Vagina (tissue), 2 donors: ENCODE measurements at places on chromosomes 7 and 10.

DNA sequence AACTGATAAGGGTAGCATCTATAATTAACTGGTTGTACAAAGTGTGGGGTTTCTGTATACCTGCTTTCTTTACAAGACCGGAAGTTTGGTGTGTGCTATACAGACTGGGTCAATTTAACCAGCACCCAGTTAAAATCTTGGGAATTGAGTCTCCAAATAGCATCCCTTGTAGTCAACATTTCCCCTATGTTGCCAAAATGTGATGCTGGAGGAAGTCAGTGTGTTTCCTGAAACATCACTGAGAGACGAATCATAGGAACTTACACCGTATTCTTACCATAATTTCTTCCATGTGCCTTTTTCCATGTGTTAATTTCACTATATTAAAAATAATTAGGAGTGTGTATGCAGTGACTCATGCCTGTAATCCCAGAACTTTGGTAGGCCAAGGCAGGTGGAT is 1.7 kb downstream of the AKR1C4 start:
- no peak for DNase-seq

GRCh38 chr7:210401-210925 is 18.1 kb downstream of the FAM20C start:
- DNase-seq = no peak

DNA sequence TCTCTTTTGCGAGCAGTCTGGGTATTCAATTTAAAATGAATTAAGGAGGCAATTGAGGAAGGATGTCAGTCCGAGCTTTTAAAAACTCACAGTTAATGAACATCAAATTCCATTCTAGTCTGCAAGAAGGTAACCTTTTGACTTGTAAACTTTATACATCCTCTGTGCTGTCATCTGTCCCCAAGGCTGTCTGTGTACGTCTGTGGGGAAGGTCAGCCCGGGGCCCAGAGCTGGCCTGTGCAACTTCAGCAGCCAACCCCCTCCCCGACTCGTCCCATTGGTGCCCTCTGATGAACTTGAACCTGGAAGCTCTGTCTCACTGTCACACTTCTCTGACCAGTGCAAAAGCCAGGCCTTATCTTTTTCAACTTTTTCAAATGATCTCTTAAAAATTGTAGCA is 80.3 kb downstream of the CCDC3 start:
- peak; percentile 22 for DNase-seq

- DNase-seq = no peak
Observed at GRCh38 chr7:133997463-133997862, 129.7 kb upstream of the LRGUK start.

- DNase-seq = no peak
Observed at GRCh38 chr10:115093286-115093775, at the start of gene ATRNL1. Gene ATRNL1, plus strand, starts transcription at chr10:115093365. Its CDS starts 386 bp downstream, at chr10:115093751.

DNA sequence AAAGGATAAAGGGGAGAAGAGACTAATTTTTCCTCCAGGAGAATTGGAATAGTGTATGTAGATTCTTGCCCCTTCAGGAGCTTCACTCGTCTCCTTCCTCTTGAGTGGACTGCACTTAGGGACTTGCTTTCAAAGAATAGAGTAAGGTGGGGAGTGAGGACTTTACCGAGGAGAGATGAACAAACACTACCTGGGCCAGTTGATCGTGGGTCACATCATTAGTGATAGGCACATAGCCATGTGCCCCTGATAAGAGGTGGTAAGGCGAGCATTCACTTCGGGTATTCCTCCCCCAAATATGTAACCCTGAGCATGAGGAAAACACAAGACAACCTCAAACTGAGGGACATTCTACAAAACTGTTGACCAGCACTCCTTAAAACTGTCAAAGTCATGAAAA is 14.6 kb upstream of the KIFBP start:
- DNase-seq = no peak

DNA sequence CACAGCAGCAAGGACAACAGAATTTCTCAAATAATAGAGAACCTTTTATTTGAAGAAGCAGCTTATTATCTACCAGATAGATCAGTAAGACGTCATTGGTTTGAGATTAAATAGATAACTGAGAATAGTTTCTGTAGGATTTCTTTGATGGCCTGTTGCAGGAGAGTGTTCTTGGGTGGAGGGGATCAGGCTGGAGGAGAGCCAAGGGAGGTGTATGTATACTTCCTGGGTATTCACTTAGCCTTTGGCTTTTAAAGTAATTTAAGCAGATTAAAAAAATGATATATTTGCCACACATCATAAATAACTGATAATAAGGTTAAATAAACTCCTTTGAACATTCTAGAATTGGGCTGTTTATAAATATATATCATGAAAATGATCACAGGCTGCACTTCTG is 486.1 kb upstream of the IGFBP3 start:
- DNase-seq = no peak

- no peak for DNase-seq
Observed at GRCh38 chr7:80330434-80330833, 181.4 kb downstream of the GNAT3 start.

DNA sequence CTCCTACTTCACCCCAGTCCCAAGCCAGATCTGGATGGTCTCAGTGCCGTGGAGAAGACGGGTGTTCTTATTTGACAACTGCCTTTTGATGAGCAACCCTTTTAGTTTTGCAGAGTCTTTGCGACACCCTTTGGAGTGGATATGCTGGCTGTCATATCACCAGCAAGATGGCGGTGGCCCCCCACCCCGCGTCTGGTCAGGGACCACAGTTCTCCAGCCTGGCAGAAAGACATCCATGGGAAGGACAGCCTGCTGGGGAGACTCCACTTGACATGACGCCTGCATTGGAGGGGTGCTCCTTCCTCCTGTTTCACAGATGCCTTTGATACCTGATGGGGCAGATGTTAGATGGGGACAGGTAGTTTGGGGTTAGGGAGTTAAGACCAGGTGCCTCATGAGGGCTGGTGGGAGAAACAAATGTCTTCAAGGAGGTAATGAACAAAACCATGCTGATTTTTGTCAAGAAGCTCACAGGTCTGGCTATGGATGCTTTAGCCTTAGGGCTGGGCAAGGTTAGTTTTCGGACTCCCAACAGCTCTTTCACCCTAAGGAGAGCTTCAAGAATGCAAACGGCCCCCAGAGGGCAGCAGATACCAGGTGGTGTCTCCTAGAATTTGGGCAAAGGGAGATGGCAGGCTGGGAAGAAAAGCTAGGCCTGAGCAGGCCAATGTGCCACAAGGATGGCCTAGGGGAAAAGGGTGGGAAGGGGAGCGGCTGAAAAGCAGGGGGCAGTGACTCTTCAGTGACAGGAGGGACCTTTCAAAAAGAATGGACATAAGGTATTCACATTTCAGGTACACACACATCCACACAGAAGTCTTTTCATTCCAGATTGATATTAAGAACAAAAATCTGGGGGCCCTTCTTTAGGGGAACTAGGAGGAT is 95.2 kb downstream of the CLEC2L start:
- no peak for DNase-seq

GRCh38 chr7:24786941-24787340 is 29.7 kb upstream of the GSDME start:
- DNase-seq = no peak

GRCh38 chr10:76915316-76915715 is 722.3 kb downstream of the KCNMA1 start:
- no peak for DNase-seq

DNA sequence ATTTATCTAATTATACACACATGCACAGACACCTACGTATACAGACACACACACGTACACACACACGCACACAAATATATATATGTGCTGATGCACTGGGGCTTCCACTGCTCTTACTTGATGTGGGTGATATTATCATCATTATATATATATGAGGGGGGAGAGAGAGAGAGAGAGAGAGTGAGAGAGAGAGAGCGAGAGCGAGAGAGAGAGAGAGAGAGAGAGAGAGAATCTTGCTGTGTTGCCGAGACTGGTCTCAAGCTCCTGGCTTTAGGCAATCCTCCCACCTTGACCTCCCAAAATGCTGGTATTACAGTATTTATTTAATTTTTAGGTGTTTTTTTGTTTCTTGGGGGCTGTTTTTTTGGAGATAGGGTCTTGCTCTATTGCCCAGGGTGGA is 3.6 kb upstream of the RABGEF1 start:
- DNase-seq = no peak

- DNase-seq = no peak
Observed at GRCh38 chr10:11243425-11244222, 226.0 kb downstream of the CELF2 start.

GRCh38 chr7:27198138-27198841 is 1.6 kb downstream of the HOXA13 start:
- no peak for DNase-seq

DNA sequence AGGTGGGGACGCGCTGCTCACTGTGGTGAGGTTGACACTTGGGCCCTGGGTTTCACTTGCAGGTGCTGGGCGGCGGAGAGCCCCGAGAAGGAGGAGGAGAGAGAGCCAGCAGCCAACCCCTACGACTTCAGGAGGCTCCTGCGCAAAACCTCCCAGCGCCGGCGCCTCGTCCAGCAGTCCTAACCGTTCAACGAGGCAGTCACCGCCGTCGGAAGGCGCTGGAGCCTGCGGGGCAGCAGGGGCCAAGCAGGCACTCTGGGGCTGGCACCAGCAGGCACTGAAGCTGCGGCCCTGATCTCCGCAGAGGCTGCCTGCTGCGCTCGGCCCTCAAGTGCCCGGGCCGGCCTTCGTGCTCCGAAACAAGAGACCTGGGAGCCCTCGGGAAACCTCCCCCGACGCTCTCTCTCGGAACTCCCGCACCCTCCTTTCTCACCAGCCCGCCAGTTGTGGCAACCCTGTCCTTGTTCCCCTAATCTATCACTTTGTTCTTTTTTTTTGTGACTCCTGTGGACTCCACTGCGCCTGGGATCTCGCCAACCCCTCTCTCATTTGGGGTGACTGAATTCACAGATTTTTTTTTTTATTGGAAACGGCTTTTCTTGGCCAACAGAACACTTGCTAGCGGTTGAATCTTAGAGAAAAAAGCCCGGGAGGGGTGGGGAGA is 4.7 kb upstream of the GAD2 start:
- DNase-seq = no peak

DNA sequence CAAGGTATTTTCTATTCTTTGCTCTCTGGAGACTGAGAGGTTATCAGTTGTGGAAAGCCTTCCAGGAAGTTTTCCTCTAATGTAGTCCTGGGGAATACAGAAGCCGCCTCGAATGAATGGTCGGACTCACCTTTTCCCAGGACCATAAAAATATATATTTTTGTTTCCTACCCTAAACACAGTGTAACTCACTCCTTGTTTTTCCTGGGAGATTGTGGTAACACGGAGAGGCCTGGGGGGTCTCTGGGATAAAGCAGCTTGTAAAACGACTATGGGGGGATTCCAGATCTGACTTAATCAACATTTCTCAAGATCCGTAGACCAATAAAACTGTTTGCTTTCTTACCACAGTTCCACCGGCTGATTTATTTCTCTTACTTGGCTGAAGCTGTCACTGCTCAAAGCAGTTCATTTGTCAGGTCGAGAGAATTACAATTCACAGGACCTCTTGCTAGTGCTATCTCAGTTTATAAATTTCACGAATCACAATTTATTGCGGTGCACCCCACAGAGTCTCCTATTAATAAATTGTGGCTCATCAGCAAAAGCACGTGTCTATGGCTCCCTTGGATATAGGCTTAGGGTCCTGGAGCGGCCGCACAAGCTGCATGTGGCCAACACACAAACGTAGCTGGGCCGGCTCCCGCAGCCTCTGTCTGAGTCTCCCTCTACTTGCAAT is 176.3 kb upstream of the BMPER start:
- DNase-seq = no peak

GRCh38 chr10:73907841-73908517 is 3.0 kb upstream of the PLAU start:
- DNase-seq = no peak

GRCh38 chr10:103666087-103666761 is 172.7 kb downstream of the NEURL1 start:
- DNase-seq = no peak

DNA sequence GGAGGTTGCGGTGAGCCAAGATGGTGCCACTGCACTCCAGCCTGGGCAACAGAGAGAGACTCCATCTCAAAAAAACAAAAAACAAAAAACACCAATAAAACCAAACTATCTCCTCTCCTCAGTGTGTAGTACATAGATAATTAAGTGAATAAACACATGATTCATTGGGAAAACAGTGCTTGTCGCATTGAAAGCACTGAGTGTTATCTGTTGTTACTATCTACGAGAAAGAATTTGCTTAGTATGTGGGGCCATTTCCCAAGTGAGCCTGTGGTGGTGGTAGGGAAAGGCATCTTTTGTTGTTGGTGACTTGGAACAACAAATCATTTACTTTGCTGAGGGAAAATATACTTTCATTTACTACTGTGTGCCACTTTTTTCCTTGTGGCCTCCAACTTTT is 42.6 kb downstream of the RSBN1L start:
- DNase-seq = no peak

- no peak for DNase-seq
Observed at GRCh38 chr7:2539031-2539911, 16.1 kb downstream of the BRAT1 start.

DNA sequence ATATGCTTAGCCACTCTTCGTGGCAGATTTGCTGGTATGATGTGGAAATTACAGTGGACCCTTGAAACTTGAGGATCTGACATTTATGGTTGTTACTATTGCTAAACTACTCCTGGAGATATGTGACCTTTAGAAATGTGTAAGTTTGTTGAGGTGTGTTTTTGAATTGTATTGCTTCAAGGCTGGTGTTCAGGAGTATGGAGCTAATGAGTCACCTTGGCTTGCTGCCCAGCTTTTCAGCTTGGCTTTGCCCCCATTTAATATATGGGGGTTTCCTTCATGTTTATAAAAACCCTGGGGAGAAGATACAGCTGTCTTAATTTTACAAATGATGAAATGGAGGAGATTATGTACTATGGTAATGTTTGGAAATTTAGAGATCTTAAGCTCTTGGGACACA is 11.6 kb downstream of the HBP1 start:
- DNase-seq = no peak
